ENCODE measurements at places on chromosomes 6 and 20. TPM values are rescaled to one million over a fixed set of nuclear protein-coding genes. Genes with fewer than 3 reads are reported as not detected.

PRDM13 gene
- not detected for total RNA-seq

DNA sequence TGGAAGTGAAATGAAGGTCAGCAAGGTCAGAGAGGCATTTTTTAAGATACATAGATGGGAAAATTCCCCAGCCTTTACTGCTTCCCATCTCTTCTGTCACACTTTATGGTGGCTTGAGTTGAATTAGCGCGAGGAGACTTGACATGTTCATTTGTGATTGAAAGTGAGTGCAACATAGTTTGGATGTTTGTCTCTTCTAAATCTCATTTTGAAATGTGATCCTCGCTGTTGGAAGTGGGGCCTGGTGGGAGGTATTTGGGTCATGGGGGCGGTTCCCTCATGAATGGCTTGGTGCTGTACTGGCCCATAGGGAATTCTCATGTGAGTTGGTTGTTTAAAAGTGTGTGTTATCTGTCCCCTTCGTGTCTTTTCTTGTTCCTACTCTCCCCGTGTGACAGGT is 237.2 kb downstream of the CDKAL1 start:
- DNase-seq: no peak

CDH4 gene
- not detected for total RNA-seq

GRCh38 chr6:108727966-108728730 is 120.1 kb upstream of the ARMC2 start:
- no peak for DNase-seq

GRCh38 chr6:87553159-87553765 is 36.5 kb downstream of the RARS2 start:
- no peak for DNase-seq

- DNase-seq: no peak
These were observed 918 bp downstream of the EIF6 start for GRCh38 chr20:35283441-35284266.

NRSN1 gene
- total RNA-seq: not detected

GRCh38 chr20:22797103-22797502 is 212.7 kb upstream of the FOXA2 start:
- no peak for DNase-seq

TGM2 gene
- 0.81 TPM for total RNA-seq

- no peak for DNase-seq
These were observed 6.7 kb downstream of the APMAP start for GRCh38 chr20:24985802-24986201.

GRCh38 chr6:164291224-164291623 is 876.7 kb downstream of the QKI start:
- no peak for DNase-seq
